ENCODE measurements at places on chromosomes 3 and 15. TPM values are rescaled to one million over a fixed set of nuclear protein-coding genes. Genes with fewer than 3 reads are reported as not detected.
A peak's percentile ranks its signal among the peaks of the same experiment; 100 is the strongest.

DNA sequence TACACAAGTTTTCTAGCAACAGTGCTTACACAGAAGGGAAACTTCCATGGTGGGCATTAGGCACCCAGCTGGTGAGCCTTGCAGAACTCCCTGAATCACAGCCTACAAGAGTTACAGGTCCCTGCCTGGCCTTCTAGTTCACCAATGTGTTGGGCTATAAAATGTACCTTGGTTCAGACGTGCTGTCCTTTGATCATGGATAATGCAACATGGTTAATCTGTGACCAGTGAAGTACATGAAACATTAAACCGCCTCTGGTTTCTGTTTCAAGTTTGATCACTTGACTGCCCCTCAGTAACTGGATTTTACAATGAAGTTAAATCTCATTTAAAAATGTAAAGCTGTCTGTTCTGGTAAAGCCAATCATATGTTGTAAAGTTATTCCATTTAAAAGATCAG lies 51.8 kb downstream of the FMN1 start:
- DNase-seq, result no peak

GRCh38 chr3:155744626-155745324 lies at the start of gene PLCH1:
Gene PLCH1 (minus strand): TSS chr3:155745071. CDS start chr3:155704224, 40,847 bp downstream.
- peak; percentile 85 for DNase-seq

DNA sequence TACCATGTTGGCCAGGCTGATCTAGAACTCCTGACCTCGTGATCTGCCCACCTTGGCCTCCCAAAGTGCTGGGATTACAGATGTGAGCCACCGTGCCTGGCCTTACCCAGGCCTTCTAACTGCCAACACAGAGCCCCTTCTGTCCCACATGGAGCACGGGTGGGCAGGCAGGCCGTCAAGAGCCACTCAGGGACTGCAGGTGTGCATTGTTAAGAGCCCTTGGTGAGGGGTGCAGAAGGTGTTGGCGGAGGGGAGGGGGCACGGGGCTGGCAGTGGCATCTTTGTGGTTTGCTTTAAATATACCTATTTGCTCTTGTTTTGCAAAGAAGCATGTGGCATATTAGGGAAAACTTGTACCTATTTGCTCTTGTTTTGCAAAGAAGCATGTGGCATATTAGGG lies 37.3 kb downstream of the SMAD6 start:
- peak; percentile 50 for DNase-seq

DNA sequence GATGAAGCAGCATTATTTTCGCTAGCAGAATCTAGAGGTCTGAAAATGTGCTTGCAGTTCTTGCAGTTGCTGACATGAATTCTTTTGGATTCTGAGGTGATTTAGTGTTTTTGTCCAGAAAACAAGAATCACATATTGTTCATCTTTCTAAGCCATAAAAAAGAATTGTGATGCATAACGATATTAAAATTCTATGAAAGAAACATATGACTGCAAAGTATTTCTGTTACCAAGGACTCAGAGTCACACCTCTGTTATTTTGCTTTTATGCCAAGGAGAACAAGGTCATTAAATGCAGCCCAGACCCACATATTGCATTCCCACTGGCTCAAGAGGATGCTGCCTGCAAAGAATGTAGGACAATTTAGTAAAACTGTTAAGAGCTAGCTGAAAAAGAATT lies 299.8 kb upstream of the GPR149 start:
- DNase-seq, result no peak

DNA sequence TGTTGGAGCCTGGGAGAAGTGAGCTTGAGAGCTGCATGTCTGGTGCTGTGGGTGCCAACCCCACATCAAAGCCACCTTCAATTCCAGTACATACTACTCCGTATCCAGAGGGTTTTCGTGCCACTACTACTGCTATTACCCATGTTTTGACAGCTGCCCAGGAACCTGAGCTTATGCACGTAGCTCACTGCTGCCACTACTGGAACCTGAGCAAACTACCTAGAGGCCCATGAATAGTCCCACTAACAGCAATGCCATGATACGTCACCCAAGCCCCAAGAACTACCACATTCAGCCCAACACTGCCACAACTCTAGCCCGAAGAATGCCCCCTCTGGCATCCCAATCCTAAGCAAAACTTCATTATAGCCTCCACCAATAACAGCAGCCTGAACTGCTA lies 215.2 kb upstream of the BCHE start:
- DNase-seq, result no peak

- DNase-seq, result no peak
These were observed 42.9 kb upstream of the ASB14 start for GRCh38 chr3:57335283-57335938.

The TUSC7 gene
- not detected for total RNA-seq

The SNUPN gene
- total RNA-seq, result 22.5 TPM
